ENCODE measurements at places on chromosomes 2 and 18.
A peak's percentile ranks its signal among the peaks of the same experiment; 100 is the strongest.

- no peak for DNase-seq
Measured at GRCh38 chr2:84160453-84160852, 298.6 kb downstream of the SUCLG1 start.

DNA sequence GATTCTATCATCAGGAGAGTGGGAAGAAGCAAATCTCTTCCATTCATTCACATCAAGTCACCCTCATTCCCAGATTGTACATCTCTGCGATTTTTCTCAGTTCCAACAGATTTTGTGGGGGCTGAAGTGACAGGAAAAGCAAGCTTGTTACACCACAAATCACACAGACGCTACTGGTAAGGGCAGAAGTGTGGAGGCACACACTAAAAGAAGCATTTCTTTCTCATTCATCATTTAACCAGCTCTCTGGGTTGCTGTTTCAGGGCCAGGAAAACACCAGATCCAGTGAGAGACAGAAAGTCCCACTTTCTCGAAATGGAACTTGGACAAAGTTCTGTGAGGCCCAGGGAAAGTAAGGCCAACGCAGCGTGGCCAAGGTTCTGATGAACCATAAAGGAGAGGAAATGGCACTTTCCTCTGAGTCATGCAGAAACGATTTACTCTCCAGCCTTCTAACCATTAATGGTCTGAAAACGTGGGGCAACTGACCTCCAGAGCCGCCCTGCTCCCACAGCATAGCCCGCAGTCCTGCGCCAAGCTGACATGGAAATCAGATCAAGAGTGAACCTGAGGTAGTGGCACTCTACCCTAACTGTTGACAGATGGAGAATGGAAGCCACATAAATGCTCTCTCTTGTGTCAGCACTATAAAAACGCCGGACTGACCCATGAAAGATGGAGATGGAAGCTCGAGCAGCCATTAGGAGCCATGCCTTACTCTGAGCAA lies 191.0 kb downstream of the C1D start:
- DNase-seq: no peak

- DNase-seq: no peak
Measured at GRCh38 chr2:215597577-215597976, 161.7 kb upstream of the FN1 start.

GRCh38 chr2:69026691-69027459 lies 13.9 kb downstream of the ANTXR1 start:
- DNase-seq: no peak

DNA sequence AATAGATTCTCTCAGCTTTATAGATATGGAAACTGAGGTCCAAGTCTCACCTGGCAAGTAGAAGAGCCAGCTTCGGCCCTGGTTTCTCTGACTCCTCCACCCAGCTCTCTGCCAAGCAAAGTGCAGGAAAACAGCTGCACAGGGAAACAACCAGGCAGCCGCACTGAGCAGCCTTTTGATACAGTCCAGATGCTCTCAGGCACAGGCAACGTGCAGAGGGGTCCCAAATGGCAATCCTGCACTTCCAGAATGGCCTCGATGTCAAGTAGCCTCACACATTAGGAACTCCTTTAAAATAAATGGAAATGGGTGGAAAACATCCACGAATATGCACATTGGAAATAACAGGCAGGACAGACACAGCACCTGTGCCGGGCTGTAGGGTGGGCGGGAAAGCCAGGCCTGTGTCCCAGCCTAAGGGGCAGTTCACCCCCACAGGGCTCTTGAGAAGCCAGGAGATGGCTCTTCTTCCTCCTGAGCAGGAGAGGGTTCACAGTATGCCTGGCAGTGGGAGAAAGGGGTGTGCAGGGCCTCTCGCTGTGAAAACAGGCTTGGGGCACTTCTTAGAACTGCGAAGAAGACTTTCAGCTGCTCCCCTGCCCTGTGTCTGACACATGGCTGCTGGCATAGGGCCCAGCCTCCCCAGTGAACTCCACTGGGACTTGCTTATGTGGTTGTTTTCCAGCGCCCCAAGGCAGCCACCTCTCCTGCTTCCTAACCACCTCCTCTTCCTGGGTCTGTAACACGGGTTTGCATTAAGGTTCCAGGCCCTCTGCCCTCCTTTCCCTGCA lies 63.9 kb upstream of the TUBA3E start:
- DNase-seq: no peak

DNA sequence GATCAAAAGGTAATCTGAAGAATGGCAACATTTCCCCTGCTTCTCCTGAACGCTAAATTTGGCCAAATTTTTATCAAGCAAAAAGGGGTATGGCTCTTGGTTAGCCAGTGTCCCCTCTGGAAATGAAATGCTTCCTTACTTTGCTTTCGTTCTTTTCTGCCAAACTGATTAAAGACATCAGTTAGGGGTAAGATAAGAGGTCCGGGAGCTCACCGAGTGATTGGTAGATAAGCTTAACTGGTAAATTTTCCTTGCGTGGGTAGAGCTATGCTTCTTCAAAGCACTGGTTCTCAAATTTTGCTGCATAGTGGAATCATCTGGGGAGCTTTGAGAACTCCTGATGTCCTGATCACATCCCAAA lies 62.7 kb upstream of the MAPRE2 start:
- no peak for DNase-seq

DNA sequence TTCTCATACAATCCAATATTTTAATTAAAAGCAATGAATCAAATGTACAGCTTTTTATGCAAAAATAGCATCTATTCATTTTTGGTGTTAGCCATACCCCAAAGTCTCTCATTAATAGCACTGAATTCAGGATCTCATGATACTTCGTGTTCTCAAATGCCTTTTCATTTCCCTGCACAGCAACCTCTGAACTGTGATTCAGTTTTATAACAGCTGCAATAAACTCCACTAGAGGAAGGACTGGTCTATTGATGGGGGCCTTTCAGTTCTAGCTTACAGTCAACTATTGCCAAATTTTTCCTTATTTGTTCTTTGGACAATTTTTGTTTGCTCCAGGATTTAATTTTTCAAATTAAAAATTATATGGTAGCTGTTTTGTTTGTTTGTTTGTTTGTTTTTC lies 4.8 kb upstream of the TMEM87B start:
- no peak for DNase-seq

- no peak for DNase-seq
Measured at GRCh38 chr18:72799106-72799505, 68.7 kb downstream of the NETO1 start.

DNA sequence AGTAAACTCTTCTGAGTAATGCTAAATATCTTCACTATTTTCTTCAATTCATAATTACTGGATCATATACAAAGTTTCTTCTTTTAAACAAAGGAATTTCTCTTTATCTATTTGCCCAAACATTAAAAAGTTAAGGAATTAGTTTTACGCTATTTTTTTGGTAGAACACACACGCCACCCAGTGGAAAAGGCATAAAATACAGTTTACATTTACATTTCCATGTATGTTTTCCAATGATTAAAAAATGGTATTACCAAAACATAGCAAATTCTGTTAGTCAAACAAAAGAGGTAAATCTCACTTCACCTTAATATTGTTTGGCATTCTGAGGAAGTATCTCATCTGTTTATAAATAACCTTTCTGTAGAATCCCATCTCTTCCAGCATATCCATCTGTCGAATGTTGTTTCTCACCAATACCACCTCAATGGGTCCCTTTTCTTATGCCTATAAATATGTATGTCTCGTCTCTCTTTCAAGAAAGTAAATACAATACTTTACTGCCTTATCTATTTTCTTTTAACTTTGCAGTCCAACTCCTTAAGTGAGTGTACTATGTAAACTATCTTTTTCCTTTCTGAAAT lies 7.2 kb downstream of the BOLL start:
- peak; percentile 24 for DNase-seq

- DNase-seq: no peak
Measured at GRCh38 chr2:228600265-228600664, 418.8 kb upstream of the SPHKAP start.

GRCh38 chr2:48668992-48669391 lies 51.3 kb downstream of the GTF2A1L start:
- DNase-seq: no peak

- DNase-seq: no peak
Measured at GRCh38 chr18:48402953-48403352, 6.2 kb downstream of the ZBTB7C start.

DNA sequence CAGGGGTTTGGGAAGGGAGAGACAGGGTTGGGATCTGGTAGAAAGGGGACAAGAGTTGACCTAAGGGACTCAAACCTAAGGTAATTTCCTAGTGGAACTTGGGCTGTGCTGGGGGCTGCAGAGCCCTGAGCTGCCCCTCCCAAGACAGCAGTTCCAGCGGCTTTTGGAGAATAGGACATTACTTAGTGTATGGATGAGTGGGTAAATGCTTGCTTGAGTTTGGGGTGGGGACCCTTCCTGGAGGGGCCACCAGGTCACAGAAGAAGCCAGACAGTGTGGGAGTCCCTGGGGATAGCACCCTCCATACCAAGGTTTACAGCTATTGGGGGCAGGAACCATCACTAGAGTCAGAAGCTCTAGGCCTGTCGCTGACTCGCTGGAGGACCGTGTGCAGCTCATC lies 111.5 kb downstream of the CAPN13 start:
- DNase-seq: no peak

DNA sequence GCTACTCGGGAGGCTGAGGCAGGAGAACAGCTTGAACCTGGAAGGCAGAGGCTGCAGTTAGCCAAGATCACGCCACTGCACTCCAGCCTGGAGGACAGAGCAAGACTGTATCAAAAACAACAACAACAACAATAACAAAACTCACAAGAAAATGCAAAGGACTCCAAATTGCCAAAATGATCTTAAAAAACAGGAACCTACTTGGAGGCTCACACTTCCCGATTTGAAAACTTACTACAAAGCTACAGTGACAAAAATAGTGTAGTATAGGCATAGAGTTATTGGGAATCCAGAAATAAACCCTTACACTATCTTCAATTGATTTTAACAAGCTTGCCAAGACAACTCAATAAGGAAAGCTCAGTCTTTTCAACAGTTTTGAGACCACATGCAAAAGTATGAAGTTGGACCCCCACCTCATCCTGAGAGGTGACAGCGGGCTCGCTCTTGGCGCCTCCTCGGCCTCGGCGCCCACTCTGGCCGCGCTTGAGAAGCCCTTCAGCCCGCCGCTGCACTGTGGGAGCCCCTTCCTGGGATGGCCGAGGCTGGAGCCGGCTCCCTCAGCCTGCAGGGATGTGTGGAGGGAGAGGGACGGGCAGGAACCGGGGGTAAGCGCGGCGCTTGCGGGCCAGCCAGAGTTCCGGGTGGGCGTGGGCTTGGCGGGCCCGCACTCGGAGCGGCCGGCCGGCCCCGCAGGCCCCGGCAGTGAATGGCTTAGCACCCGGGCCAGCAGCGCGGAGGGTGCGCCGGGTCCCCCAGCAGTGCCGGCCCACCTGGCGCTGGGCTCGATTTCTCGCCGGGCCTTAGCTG lies 18.3 kb upstream of the ACVR2A start:
- no peak for DNase-seq

GRCh38 chr2:213157242-213157641 lies 5.8 kb upstream of the IKZF2 start:
- no peak for DNase-seq

DNA sequence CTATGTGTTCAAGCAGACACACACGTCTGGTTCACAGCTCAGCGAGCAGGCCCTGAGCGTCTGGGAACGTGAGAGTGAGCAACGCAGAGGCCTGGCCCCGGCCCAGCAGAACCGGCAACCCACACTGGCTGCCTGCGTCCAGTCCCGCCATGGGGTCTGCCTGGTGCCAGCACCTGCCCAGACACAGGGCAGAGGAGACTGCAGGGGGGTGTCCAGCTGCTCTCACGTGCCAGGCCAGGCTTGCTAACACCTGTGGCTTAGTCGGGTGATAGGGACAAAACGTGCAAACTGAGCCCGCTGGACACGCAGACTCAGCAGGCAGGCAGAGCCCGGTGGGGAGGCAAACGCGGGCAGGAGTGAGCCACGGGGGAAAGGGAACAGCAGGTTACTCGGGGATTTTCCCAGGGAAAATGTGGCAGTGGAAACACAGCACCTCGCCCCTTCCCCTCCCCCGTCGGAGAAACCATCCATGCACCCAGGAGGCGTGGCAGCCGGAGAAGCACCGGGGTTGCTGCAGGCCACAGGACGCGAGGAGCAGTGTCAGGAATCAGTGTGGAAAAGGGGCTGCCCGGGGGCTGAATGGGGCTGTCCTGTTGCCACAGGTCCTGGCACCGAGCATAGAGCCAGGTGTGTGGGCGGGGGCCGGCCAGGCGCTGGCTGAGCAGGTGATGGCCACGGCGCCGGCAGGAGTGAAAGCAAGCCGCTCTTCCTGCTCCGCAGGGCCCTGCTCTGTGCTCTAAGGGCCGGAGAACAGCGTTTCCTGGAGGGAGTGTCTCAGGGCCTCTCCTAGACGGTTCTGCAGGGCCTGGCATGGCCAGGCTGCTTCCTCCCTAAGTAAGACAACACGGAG lies 154.7 kb downstream of the HDAC4 start:
- DNase-seq: no peak

DNA sequence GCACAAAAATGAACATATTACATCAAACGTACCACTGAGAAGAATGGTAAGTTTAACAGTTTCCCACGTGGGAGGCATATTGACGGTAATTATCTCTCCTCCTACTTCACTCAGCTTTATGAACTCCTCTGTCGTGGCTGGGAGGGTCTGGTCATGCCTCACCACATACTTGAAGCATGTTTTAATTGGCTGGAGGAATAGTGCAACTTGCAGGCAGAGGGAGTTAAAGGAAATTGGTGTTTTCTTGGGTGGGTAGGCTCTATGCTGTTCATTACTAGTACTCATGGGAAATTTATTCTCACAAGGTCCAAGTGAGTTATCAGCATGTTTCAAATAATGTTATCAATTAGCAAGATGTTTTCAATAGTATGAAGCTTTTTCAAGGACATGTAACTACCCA lies 767.0 kb downstream of the PLCL1 start:
- no peak for DNase-seq

DNA sequence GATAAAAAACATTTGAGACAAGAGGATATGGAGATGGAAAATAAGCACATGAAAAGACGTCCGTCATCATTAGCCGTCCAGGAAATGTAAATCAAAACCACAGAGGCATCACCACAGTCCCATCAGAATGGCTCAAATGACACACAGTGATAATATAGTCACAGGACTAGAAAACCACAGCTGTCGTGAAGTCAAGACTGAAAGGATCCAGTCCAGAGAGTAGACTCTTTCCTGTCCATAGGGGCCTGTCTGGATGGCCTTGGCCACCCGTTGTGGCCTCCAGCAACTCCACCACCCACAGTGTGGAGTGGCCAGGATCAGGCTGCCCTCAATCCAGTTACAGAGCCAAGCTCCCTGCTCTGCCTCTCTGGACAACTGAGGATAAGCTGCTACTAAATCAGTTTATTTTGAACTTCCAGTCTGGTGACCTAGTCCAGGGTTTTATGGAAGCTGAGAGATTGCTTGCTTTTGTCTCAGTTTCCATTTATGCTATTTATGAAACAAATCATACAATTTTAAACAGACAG lies 60.4 kb downstream of the RHOB start:
- peak; percentile 21 for DNase-seq

DNA sequence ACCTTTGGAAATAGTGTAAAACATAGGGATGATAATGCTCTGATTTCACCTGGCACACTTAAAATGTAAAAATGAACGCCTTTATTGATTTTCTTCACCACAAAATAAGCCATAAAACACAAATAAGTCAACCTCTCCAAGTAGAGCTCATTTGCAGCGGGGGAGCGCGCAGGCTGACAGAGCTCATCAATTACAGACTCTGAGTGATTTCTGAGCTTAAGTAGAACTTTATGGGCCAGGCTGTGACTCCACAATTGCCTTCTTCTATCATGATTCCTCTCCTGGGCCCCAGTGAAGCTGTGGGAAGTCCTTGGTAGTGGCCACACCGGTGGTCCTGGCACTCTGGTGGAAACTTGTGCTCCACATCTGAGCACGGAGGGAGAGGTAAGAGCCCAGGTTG lies 789.0 kb upstream of the RAB6C start:
- DNase-seq: no peak

GRCh38 chr2:219344751-219345430 lies 12.3 kb upstream of the RESP18 start:
- DNase-seq: no peak

GRCh38 chr2:136375017-136375901 lies 257.3 kb upstream of the CXCR4 start:
- DNase-seq: no peak
